ENCODE measurements at places on chromosomes 16 and 17. TPM values are rescaled to one million over a fixed set of nuclear protein-coding genes. Genes with fewer than 3 reads are reported as not detected.

KRTAP4-1 gene
- total RNA-seq: not detected

GCGR gene
- total RNA-seq: 1.7 TPM

RASL10B gene
- total RNA-seq: 6.4 TPM

ITGAL gene
- total RNA-seq: 0.33 TPM

MMP25 gene
- total RNA-seq: 0.14 TPM

WFDC1 gene
- total RNA-seq: 0.95 TPM

ENPP7 gene
- total RNA-seq: 20.5 TPM

UNKL gene
- 26.1 TPM for total RNA-seq

GRCh38 chr17:50677851-50678375, 29.8 kb downstream of the ANKRD40 start:
- no peak for DNase-seq

DNA sequence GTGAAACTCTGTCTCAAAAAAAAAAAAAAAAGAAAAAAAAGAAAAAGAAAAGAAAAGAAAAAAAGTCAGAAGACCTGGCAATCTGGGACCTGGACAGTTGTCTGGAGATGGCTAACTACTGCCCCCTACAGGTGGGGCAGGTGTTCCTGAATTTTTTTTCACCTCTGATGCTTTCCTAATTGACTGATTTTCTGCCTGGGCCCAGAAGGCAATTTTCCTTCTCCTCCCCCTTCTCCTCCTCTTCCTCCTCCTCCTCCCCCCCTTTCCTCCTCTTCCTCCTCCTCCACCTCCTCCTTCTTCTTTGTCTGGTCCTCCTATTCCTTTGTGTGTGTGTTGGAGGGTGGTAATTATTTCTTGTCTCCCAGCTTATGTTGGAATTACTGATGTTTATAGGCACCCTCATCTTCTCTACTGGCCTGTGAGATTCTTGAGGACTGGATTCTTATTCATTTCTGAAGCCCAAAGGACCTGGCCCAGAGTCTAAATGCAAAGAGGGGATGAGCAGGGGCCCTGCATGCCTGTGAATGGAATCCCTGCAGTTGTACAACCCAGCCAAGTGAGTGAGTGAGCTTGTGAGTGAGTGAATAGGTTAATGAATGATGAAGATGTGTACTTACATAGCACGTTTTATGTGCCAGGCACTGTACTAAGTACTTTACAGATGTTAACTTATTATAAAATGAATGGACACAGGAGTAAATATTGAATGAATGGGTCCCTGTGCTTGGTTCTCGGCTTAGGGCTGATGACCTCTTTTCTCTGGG, 26.9 kb downstream of the IRX5 start:
- no peak for DNase-seq

GRCh38 chr16:46826631-46827030, 4.3 kb downstream of the C16orf87 start:
- no peak for DNase-seq

DNA sequence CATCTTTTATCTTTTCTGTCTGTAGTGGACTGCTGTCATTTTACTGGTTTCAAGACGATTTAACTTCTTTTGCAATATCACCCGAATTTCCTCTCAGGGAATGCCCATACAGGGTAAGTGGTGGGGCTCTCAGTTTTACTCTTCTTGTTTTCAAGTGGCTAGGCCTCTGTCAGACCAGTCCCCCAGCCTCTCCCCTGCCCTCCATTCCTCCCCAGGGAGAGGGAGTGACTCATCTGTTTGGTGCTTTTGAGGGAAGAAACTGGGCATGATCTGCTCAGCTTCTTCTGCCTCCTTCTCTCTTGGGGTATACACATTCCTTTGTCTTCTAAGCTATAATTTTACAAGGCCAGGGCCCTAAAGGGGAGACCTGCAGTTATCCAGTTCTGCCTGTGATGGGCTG, 332.0 kb downstream of the CBLN1 start:
- DNase-seq: no peak

- DNase-seq: no peak
Observed at GRCh38 chr17:40361925-40362695, 2.4 kb downstream of the GJD3 start.

GRCh38 chr17:40473573-40474365, 27.7 kb downstream of the TNS4 start:
- no peak for DNase-seq

- no peak for DNase-seq
Observed at GRCh38 chr16:82460766-82461165, 166.0 kb upstream of the CDH13 start.

- no peak for DNase-seq
Observed at GRCh38 chr16:80477838-80478237, 63.0 kb upstream of the DYNLRB2 start.

GRCh38 chr16:53486230-53486629, 16.8 kb downstream of the AKTIP start:
- no peak for DNase-seq

DNA sequence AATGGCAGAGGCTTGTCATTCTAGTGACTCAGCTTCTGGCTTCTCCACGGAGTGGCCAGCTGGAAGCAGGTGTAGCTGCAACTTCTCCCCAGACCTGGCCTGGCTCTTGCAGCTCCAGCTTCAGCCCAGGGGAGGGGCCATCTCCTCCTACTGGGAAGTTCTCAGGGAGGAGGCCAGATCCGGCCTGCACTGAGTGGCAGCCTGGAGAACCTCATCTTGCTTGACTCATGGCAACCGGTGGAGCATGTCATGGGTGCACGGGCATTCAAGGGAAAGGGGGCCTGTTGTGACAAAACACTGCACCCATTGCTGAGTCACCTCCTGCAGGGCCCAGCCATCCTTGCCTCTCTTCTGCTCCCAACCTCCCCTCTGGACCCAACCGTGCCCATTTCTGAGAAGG, 273.9 kb upstream of the MAF start:
- DNase-seq: no peak
